Glomerular endothelial cell (primary cell): ENCODE measurements at places on chromosomes 16 and 17. TPM values are rescaled to one million over a fixed set of nuclear protein-coding genes. Genes with fewer than 3 reads are reported as not detected.

CCL7 gene
- 3.5 TPM in 1 of 2 replicates, not detected in the other for total RNA-seq

RASL10B gene
- 1.5 and 3.8 TPM in 2 replicates for total RNA-seq

CCL16 gene
- not detected in 2 replicates for total RNA-seq

NAE1 gene
- 49.1 and 80.5 TPM in 2 replicates for total RNA-seq

SLC5A2 gene
- total RNA-seq = not detected in 2 replicates

KRT28 gene
- total RNA-seq = not detected in 2 replicates

RTN4RL1 gene
- total RNA-seq = not detected in 2 replicates

OR3A2 gene
- not detected in 2 replicates for total RNA-seq

BORCS6 gene
- total RNA-seq = 12.4 and 14.3 TPM in 2 replicates

NFATC2IP gene
- total RNA-seq = 21.0 and 38.7 TPM in 2 replicates

MPV17L gene
- 0.53 and 2.6 TPM in 2 replicates for total RNA-seq

LGALS3BP gene
- 107 and 129 TPM in 2 replicates for total RNA-seq
